ENCODE measurements at places on chromosomes 3 and 15. TPM values are rescaled to one million over a fixed set of nuclear protein-coding genes. Genes with fewer than 3 reads are reported as not detected.
A peak's percentile ranks its signal among the peaks of the same experiment; 100 is the strongest.

- no peak overlapping the region for H3K4me3 ChIP-seq
- H3K27ac ChIP-seq: peak overlapping the region; percentile 15
- H3K4me1 ChIP-seq: peaks cover 6% of the 10 kb centered on the region
- no peak for DNase-seq
- H3K36me3 ChIP-seq: peaks cover 31% of the 10 kb centered on the region
These were observed 61.2 kb downstream of the LYSMD4 start for GRCh38 chr15:99671926-99672635.

The DISP2 gene
- total RNA-seq: 0.07 TPM

The PEX5L gene
- total RNA-seq: not detected

The AHSG gene
- total RNA-seq: 1.1 TPM

DNA sequence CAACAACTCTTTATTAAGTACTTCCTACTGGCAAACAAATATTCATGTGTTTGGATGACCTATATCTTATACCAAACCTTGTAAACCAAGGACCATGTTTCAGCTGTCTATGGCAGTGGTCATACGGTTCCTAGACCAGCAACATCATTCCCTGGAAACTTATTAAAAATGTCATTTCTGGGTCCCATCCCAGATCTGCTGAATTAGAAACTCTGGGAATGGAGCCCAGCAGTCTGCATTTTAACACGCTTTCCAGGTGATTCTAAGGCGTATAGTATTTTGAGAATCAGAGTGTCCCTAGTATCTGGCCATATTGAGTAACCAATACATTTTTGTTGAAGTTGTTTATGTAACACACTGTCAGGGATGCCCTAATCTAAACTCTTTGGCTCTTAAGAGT is 363.4 kb upstream of the LRRC3B start:
- no peaks in the 10 kb centered on the region for H3K27me3 ChIP-seq
- H3K27ac ChIP-seq: no peak overlapping the region
- no peaks in the 10 kb centered on the region for H3K36me3 ChIP-seq
- no peak for DNase-seq
- H3K4me1 ChIP-seq: no peaks in the 10 kb centered on the region

DNA sequence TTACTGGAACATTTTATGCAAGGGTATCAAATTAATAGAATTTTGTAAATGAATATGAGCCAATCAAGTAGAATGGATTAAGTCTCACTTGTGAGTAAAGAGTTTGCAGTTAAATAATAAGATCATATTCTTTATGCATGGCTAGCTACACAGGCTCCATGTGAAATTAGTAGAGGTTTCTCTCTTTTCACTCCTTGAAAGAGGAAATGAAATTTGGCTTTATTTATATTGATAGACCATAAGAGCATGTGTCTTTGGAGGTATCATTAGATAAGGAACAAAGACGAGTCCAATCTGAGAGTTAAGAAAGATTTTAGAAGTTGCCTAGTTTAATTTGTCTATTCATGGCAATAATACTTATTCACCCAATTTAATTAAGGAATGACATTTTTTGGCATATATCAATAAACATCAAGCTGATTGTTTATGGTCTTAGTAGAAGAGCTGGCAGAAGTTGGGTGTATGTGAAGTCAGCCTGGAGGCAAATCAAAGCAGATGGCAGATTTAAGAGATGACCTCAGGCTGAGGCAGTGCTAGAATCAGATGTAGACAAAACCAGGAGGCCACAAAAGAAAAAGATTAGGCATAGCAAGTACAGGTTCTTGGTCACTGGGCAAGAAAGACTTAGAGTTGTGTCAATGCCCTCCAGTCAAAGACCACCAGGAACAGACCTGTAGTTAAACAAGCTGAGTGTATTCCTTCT is 406.5 kb upstream of the ARHGEF26 start:
- no peak overlapping the region for H3K4me3 ChIP-seq
- H3K27me3 ChIP-seq: no peaks in the 10 kb centered on the region
- H3K27ac ChIP-seq: no peak overlapping the region
- H3K4me1 ChIP-seq: no peaks in the 10 kb centered on the region
- DNase-seq: no peak

- H3K4me3 ChIP-seq: no peak overlapping the region
- DNase-seq: no peak
- H3K36me3 ChIP-seq: no peaks in the 10 kb centered on the region
- no peaks in the 10 kb centered on the region for H3K4me1 ChIP-seq
- no peak overlapping the region for H3K27ac ChIP-seq
These were observed 30.4 kb downstream of the ZNF609 start for GRCh38 chr15:64490598-64491259.

The APBA2 gene
- 0.31 TPM for total RNA-seq

DNA sequence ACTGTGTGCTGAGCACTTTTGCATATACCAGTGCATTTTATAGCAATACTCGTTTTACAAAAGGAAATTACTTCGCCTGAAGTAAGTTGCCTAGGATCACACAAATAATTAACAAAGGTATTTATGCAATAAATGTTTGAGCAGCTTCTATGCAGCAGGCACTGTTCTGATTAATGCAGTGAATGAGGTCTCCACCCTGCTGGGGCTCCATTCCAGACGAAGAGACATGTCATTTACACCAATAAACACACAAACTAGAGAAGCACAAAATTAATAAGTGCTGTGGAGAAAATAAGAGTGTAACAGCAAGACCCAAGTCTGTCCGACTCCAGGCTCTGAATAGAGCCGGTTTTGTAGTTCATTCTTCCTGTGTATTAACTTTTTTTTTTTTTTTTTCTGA is 17.5 kb downstream of the NOX5 start:
- H3K36me3 ChIP-seq: no peaks in the 10 kb centered on the region
- H3K27ac ChIP-seq: no peak overlapping the region
- no peaks in the 10 kb centered on the region for H3K27me3 ChIP-seq
- H3K4me1 ChIP-seq: no peaks in the 10 kb centered on the region
- H3K4me3 ChIP-seq: peak overlapping the region; percentile 30
- no peak for DNase-seq

DNA sequence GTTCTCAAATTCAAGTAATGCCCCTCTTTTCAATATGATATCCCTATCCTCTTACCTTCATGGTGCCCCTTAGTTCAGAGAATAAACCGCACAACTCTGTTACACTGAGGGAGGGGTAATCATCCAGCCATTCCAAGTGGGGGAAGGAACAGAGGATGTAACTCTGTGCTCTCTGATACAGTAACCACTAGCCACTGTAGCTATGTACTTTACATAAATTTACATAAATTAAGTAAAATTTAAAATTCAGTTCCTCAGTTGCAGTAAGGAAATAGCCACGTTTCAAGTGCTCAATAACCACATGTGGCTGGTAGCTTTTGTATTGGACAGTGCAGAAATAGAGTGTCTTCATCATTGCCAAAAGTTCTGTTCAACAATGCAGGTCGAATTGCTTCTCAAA is 90.8 kb downstream of the ANXA2 start:
- no peak overlapping the region for H3K4me3 ChIP-seq
- no peak overlapping the region for H3K27ac ChIP-seq
- no peaks in the 10 kb centered on the region for H3K4me1 ChIP-seq
- H3K27me3 ChIP-seq: no peaks in the 10 kb centered on the region
- DNase-seq: no peak

- DNase-seq: no peak
- no peaks in the 10 kb centered on the region for H3K4me1 ChIP-seq
- no peaks in the 10 kb centered on the region for H3K36me3 ChIP-seq
- no peaks in the 10 kb centered on the region for H3K27me3 ChIP-seq
- H3K4me3 ChIP-seq: no peak overlapping the region
These were observed 135.5 kb downstream of the CNTN6 start for GRCh38 chr3:1228289-1228688.

- DNase-seq: no peak
- H3K4me3 ChIP-seq: no peak overlapping the region
- no peak overlapping the region for H3K27ac ChIP-seq
- H3K4me1 ChIP-seq: no peaks in the 10 kb centered on the region
These were observed 303.9 kb downstream of the AGBL1 start for GRCh38 chr15:86383611-86384010.

DNA sequence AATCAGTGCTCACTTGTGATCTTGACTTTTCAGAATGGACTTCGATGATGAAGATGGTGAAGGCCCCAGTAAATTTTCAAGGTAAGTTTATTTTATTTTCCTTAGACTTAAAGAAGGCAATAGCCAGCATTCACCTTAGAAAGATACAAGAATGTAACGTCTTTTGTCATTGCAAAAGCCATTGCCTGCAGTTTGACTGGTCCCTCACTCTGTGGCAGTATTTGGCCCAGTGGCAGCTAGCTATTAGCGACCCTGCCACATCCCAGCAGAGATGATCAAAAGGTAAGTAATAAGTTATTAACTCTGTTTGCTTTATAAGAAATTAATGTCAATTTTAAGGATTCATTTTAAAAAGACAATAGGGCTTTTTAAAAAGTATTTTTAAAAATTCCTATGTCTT is 53.7 kb downstream of the ARNT2 start:
- H3K27ac ChIP-seq: no peak overlapping the region
- no peak for DNase-seq
- no peak overlapping the region for H3K4me3 ChIP-seq
- no peaks in the 10 kb centered on the region for H3K4me1 ChIP-seq
- H3K27me3 ChIP-seq: no peaks in the 10 kb centered on the region

GRCh38 chr3:181782306-181782954 is 70.7 kb downstream of the SOX2 start:
- H3K27ac ChIP-seq: no peak overlapping the region
- H3K36me3 ChIP-seq: no peaks in the 10 kb centered on the region
- no peak for DNase-seq
- H3K4me3 ChIP-seq: no peak overlapping the region
- H3K4me1 ChIP-seq: no peaks in the 10 kb centered on the region
- no peaks in the 10 kb centered on the region for H3K27me3 ChIP-seq

DNA sequence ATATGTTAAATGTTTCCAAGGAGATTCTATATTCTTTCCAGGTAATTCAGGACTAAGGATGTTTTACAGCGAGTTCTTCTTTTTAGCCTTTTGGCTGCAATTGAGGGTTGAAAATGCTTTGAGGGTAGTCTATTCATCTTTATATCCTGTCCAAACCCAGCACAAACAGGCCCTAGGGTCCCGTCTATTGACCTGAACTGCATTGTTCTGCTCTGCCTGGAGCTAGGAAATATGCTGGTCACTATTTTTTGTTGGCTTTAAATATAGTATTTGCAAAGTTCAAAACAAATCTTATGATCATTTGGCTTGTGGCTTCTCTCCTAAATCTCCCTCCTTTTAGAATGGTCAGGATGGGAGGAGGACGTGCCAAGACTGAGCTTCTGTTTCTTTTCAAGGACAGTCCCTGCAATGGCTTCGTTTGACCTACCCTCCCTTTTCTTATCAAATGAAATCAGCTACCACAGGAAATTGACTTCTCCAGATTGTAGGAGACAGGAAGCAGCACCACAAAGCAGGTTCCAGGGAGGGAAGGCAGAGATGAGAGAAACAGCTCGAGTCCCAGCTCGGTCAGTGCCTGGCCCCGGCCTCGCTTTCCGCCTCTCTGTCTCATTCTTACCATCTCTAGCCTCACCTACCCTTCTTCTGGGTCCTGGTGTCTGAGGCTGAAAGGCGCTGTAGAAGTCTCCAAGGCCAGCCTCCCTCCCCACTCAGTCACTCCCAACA is 27.6 kb upstream of the NRROS start:
- no peaks in the 10 kb centered on the region for H3K27me3 ChIP-seq
- H3K36me3 ChIP-seq: no peaks in the 10 kb centered on the region
- H3K4me3 ChIP-seq: no peak overlapping the region
- DNase-seq: no peak

The VWA5B2 gene
- not detected for total RNA-seq

The MINDY4B gene
- total RNA-seq: not detected

The ASB14 gene
- 3.4 TPM for total RNA-seq

The NDUFB5 gene
- 348 TPM for total RNA-seq

The MRAS gene
- 67.3 TPM for total RNA-seq

The SEMA3F gene
- 5.2 TPM for total RNA-seq

- no peaks in the 10 kb centered on the region for H3K36me3 ChIP-seq
- no peaks in the 10 kb centered on the region for H3K4me1 ChIP-seq
These were observed 183.2 kb downstream of the OXSM start for GRCh38 chr3:25973122-25973521.

The COL6A5 gene
- total RNA-seq: not detected

- H3K4me1 ChIP-seq: no peaks in the 10 kb centered on the region
- no peaks in the 10 kb centered on the region for H3K36me3 ChIP-seq
- no peak for DNase-seq
- H3K27ac ChIP-seq: no peak overlapping the region
- no peak overlapping the region for H3K4me3 ChIP-seq
These were observed 521 bp downstream of the IL5RA start for GRCh38 chr3:3109407-3110298.

DNA sequence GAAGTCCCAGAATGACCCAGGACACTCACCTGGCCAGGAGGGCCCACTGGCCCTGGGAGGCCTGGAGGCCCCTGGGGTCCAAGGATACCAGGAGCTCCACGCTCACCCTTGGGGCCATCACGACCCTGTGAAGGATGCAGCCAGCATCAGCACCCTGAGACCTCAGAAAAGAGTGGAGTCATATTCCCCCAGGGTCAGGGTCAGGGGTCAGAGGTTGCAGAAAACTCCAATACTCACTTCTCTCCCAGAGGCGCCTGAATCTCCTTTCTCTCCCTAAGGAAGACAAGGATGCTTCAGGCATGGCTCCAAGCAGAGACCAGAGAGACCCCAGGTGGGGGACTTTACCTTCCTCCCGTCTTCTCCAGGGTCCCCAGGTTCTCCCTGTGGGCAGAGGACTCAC is 13.1 kb upstream of the UCN2 start:
- H3K27ac ChIP-seq: no peak overlapping the region
- no peaks in the 10 kb centered on the region for H3K36me3 ChIP-seq
- H3K27me3 ChIP-seq: no peaks in the 10 kb centered on the region
- no peak for DNase-seq
- H3K4me1 ChIP-seq: no peaks in the 10 kb centered on the region
- H3K4me3 ChIP-seq: no peak overlapping the region

The PTH1R gene
- 7.9 TPM for total RNA-seq

The CPN2 gene
- 0.46 TPM for total RNA-seq

DNA sequence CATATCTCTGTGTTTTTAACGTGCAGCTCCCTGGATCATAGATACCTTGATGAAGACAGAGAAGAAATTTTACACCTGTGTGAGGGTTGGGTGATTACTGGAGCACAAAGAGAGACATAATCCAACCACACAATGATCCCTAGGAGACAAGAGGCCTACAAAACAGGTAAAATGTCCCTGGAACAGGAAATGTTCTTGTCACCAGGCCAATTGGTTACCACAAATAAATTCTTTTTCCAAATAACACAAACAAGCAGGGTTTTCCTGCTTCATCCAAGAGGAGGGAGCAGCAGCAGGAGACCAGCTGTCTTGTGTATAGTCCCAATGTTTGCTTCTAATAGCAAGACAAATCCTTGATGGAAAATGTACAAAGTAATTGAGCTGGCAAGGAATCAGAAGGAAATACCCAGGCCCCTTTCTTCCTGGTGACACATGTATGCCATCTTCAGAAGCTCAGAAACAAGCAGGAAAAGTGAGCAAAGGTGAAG is 1.4 kb downstream of the MGLL start:
- H3K27ac ChIP-seq: peak overlapping the region; percentile 82
- peaks cover 63% of the 10 kb centered on the region for H3K4me1 ChIP-seq
- DNase-seq: no peak
- peak overlapping the region; percentile 82 for H3K4me3 ChIP-seq
- no peaks in the 10 kb centered on the region for H3K36me3 ChIP-seq

- DNase-seq: peak; percentile 46
- no peak overlapping the region for H3K4me3 ChIP-seq
- no peak overlapping the region for H3K27ac ChIP-seq
- H3K36me3 ChIP-seq: no peaks in the 10 kb centered on the region
These were observed 44.8 kb downstream of the CYP11A1 start for GRCh38 chr15:74322558-74323180.

The ZNF710 gene
- 5.4 TPM for total RNA-seq

- no peak for DNase-seq
- no peak overlapping the region for H3K4me3 ChIP-seq
- H3K27ac ChIP-seq: no peak overlapping the region
These were observed 7.6 kb downstream of the NEIL1 start for GRCh38 chr15:75354454-75354853.
